ENCODE measurements at places on chromosomes 13 and 19.

- DNase-seq = no peak
- H3K4me3 ChIP-seq = peak overlapping the region; percentile 5
- H3K27ac ChIP-seq = peak overlapping the region; percentile 90
- no peaks in the 10 kb centered on the region for H3K27me3 ChIP-seq
- H3K36me3 ChIP-seq = no peaks in the 10 kb centered on the region
Observed at GRCh38 chr19:39111593-39112199, 13.9 kb upstream of the PAK4 start.

GRCh38 chr19:8117991-8118390, 31.4 kb downstream of the FBN3 start:
- H3K4me3 ChIP-seq = no peak overlapping the region
- DNase-seq = no peak
- no peaks in the 10 kb centered on the region for H3K27me3 ChIP-seq
- no peaks in the 10 kb centered on the region for H3K4me1 ChIP-seq
- no peak overlapping the region for H3K27ac ChIP-seq

DNA sequence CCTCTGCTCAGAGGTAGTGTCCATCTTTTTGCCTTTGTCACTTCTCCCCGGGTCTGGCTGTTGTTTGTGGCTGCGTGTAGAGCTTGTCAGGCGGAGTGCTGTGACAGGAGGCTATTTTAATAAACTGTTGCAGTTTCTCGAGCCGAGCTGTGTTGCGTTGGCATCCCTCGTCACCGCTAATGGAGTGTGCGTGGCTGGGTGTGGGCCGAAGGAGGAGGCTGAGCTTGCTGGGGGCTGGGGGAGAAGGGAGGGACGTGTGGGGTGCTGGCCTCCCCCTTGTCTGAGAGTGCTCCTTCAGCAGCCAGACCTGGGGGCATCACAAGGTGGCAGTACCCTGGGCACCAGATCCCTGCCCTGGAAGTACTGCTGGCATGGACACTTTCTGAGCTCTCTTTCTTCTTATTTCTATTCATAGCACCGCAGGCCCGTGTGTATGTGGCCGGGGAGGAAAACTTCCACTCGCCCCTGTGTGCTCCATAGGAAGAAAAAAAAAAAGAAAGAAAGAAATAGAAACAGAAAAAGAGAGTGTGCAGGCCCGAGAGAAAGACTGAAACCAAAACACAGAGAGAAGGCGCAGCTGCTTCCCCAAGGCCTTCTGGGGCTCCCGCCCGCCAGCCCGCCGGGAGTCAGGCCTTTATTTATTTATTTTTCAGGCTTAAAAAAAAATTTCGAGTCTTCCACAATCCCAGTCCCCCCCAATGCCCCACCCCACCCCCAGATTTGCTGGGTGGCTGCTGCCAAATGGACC, 27.0 kb downstream of the NFIX start:
- peak overlapping the region; percentile 53 for H3K4me3 ChIP-seq
- H3K36me3 ChIP-seq = no peaks in the 10 kb centered on the region
- H3K4me1 ChIP-seq = peaks cover 27% of the 10 kb centered on the region
- no peaks in the 10 kb centered on the region for H3K27me3 ChIP-seq

DNA sequence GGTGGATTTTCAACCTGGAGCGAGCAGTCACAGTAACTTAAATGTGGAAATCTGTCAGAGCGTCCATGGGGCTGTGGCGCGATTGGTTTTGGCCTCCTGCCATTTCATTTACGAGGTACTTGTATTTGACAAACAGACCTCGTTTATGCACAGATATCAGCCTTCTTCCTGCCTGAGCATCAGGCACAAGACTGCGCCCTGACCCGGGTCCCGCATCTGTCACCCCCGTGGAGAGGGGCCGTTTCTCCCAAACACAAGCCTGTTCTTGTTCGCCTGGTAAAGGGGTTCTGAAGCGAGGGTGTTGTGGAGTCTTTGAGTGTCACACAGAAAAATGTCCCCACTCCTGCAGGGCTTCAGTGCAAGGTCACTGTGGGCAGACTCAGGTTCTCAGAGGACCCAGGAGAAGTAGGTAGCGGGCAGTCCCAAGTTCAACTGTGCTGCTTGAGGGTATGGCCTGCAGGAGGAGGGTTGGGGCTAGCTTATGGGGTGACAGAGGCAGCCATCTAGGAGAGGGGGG, 202.3 kb downstream of the URI1 start:
- no peaks in the 10 kb centered on the region for H3K4me1 ChIP-seq
- no peak for DNase-seq
- H3K4me3 ChIP-seq = no peak overlapping the region
- no peaks in the 10 kb centered on the region for H3K27me3 ChIP-seq
- no peak overlapping the region for H3K27ac ChIP-seq
- no peaks in the 10 kb centered on the region for H3K36me3 ChIP-seq

- peaks cover 1% of the 10 kb centered on the region for H3K36me3 ChIP-seq
- H3K4me3 ChIP-seq = no peak overlapping the region
- H3K27me3 ChIP-seq = no peaks in the 10 kb centered on the region
- H3K4me1 ChIP-seq = no peaks in the 10 kb centered on the region
Observed at GRCh38 chr19:12180377-12180776, 17.5 kb downstream of the ZNF136 start.

- no peaks in the 10 kb centered on the region for H3K27me3 ChIP-seq
- no peak overlapping the region for H3K4me3 ChIP-seq
- no peak for DNase-seq
- no peaks in the 10 kb centered on the region for H3K36me3 ChIP-seq
- H3K4me1 ChIP-seq = no peaks in the 10 kb centered on the region
Observed at GRCh38 chr13:36000028-36000427, 131.2 kb downstream of the DCLK1 start.

- peaks cover 5% of the 10 kb centered on the region for H3K36me3 ChIP-seq
- DNase-seq = no peak
- no peak overlapping the region for H3K4me3 ChIP-seq
- H3K27me3 ChIP-seq = no peaks in the 10 kb centered on the region
Observed at GRCh38 chr19:35027851-35028599, 2.2 kb upstream of the SCN1B start.

GRCh38 chr13:74794147-74794546, 659.9 kb upstream of the KLF12 start:
- no peaks in the 10 kb centered on the region for H3K27me3 ChIP-seq
- no peak overlapping the region for H3K27ac ChIP-seq
- no peak overlapping the region for H3K4me3 ChIP-seq
- DNase-seq = no peak
- no peaks in the 10 kb centered on the region for H3K4me1 ChIP-seq

DNA sequence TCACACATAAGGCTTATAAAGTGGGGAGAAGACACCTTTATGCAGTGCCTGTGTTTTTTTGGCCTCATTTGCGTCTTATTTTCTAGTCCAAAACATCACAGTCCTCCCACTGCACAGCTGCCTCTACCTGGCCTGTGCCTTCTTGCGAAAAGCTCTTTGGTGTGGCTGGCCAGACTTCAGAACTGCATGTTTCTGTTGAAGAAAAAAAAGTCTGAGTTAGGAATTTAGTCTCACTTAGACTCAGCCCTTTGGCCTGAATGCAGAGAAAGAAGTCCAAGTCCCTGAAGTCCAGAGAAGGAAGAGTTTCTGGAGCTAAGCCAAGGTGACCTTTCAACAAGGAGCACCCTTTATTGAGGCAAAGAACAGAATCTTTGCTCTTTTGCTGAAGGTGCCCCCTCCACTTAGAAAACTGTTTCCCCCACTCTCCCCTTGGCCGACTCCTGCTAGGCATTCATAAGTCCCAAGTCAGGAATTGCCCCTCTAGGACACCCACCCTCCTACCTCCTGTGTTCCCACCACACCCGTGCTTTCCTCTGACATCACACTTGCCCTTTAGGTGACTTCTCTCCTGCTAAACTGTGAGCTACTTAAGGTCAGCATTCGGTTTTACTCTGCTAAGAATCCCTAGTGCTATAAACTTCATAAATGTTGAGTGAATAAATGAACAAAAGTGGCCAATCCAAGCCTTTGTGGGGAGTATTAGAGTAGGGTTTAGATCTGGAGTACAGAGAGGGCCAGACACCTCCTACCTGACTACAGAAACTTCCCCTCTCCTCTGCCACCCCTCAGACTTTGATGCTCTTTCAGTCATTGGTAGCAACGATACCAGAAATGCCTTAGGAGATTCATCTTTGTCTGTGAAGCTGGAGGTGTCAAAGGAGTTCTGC, 226.8 kb downstream of the LACC1 start:
- peaks cover 12% of the 10 kb centered on the region for H3K4me1 ChIP-seq
- H3K36me3 ChIP-seq = no peaks in the 10 kb centered on the region
- H3K27ac ChIP-seq = peak overlapping the region; percentile 70
- no peaks in the 10 kb centered on the region for H3K27me3 ChIP-seq
- no peak overlapping the region for H3K4me3 ChIP-seq

DNA sequence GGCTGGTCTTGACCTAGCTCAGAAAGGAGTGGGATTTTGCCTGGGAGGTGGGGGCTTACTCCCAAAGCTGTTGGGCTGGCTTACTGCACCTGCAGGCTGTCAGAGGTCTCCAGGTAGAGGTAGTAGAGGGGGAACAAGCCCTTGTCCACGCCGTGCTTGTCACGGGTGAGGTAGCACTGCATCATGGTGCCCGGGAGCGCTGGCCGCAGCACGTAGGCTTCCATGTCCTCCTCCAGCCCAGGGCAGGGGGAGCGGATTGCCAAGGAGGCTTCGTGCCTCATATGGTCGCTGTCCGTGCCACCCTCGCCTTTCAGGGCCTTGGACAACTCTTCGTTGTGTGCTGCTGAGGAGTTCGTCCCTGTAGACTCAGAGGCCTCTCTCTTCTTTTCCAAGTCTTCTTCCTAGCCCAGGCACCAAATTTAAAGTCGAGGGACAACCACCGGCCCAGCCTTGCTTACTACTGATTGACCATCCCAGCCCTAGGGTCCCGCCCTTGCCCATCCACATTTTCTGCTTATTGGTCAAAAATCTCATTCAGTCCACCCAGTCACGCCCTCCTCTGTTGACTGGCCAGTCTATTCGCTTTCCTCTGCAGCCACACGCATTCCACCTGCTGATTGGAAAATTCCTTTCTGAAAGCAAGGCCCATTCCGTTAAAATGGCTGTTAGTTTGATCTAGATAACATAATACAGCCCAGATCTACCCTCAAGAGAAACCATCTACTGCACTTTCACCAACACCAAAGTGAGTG, 10.5 kb downstream of the TULP2 start:
- H3K27me3 ChIP-seq = no peaks in the 10 kb centered on the region
- DNase-seq = no peak
- no peaks in the 10 kb centered on the region for H3K4me1 ChIP-seq

- H3K4me1 ChIP-seq = no peaks in the 10 kb centered on the region
- H3K4me3 ChIP-seq = no peak overlapping the region
- DNase-seq = no peak
Observed at GRCh38 chr13:95023405-95023804, 277.8 kb downstream of the ABCC4 start.

DNA sequence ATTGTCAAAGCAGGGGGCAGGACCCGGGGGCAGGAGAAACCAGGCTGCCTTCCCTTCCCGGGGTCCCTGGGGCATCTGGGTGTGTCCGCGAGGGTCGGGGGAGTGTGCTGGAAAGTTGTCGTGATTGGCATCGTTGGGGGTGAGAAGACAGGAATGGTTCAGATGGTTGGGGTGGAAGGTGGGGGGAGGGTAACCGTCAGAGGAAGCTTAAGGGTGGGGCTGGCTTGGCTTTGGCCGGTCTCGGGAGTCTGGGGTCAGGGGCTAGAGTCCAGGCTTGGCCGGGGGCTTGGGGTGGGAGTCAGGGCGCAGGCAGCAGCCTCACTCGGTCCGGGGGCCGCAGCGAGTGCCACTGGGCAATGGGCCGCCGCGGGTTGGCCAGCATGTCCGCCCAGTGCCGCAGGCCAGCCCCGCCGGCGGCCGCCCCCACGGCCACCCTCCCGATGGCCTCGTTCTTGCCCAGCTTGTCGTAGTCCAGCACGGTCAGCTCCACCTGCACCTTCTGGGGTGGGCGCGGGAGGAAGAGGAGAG, 6.8 kb upstream of the DNAAF3 start:
- no peak for DNase-seq
- H3K4me3 ChIP-seq = peak overlapping the region; percentile 5
- peaks cover 8% of the 10 kb centered on the region for H3K27me3 ChIP-seq
- no peaks in the 10 kb centered on the region for H3K4me1 ChIP-seq

GRCh38 chr19:49592486-49593232, 1.7 kb downstream of the PRR12 start:
- peaks cover 5% of the 10 kb centered on the region for H3K36me3 ChIP-seq
- peak overlapping the region; percentile 77 for H3K4me3 ChIP-seq
- peak overlapping the region; percentile 86 for H3K27ac ChIP-seq
- peaks cover 6% of the 10 kb centered on the region for H3K4me1 ChIP-seq

DNA sequence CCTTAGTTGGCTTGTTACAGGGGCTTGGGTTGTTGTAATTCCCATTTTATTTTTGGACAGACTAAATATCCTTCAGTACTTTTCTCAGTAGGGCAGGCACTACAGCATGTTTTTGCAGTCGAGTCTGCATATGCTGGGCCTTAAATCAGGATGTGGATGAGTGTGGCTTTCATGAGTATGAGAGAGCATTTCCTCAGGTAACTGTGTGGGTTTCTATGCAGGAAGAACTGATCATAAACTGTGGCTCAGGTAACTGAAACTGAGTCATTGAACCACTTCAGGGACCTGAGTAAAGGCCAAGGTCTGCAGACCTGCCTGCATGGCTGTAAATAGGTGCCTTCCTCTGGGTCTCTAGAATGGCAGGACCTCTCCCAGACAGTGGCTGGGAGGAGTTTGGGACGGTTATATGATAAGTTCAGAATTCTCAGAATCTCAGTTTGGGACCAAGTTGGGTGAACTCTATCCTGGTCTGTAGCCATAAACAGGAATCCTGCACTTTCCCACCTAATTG, 112.1 kb downstream of the ZNF737 start:
- no peak overlapping the region for H3K27ac ChIP-seq
- no peak overlapping the region for H3K4me3 ChIP-seq
- DNase-seq = no peak
- no peaks in the 10 kb centered on the region for H3K4me1 ChIP-seq
- no peaks in the 10 kb centered on the region for H3K27me3 ChIP-seq
- no peaks in the 10 kb centered on the region for H3K36me3 ChIP-seq

- no peaks in the 10 kb centered on the region for H3K27me3 ChIP-seq
- DNase-seq = no peak
- H3K36me3 ChIP-seq = no peaks in the 10 kb centered on the region
- no peaks in the 10 kb centered on the region for H3K4me1 ChIP-seq
- H3K27ac ChIP-seq = no peak overlapping the region
Observed at GRCh38 chr13:38519229-38519911, 167.5 kb upstream of the FREM2 start.

DNA sequence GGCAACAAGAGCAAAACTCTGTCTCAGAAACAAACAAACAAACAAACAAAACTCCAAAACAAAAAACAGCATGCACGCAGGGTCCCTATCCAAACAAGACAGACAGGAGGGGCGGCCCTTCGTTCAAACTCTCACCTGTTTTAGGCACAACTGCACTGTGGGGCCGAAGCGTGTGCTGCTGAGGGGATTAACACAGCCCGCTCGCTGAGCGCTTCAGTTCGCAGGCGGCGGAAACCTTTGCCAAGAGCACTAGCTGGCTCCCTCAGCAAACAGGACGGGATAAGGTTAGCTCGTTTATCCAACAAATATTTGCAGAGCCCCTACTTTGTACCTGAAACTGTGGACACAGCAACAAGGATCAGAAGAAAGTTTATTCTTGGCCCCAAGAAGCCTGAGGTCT, 1.6 kb upstream of the ADPRHL1 start:
- H3K4me3 ChIP-seq = no peak overlapping the region
- peaks cover 5% of the 10 kb centered on the region for H3K36me3 ChIP-seq
- no peak for DNase-seq
